Stimulated activated CD4-positive, alpha-beta T cell treated with anti-CD3 and anti-CD28 coated beads, TNF-alpha, amount 100 ng/mL, for 1 hour (primary cell): ENCODE measurements at places on chromosomes 2 and 18.

GRCh38 chr2:200383380-200384110, 77.1 kb downstream of the SPATS2L start:
- DNase-seq = no peak

DNA sequence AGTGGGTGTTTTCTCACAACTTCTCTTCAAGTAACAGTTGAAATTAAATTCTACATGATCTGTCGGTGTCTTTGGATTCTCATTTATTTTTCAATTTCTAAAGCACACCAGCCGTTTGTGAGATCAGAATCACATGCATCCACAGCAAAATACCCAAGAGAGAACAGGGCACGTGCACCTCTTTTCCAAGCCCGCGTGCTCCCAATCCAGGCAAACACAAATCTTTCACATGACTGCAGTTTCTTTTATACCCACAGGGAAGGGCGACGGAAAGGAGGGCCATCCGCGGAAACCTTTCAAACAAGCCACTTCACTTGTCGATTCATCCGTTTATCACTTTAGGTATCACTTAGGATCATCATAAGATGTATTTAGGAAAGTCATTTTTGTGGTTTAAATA, 13.0 kb upstream of the DAPL1 start:
- no peak for DNase-seq

DNA sequence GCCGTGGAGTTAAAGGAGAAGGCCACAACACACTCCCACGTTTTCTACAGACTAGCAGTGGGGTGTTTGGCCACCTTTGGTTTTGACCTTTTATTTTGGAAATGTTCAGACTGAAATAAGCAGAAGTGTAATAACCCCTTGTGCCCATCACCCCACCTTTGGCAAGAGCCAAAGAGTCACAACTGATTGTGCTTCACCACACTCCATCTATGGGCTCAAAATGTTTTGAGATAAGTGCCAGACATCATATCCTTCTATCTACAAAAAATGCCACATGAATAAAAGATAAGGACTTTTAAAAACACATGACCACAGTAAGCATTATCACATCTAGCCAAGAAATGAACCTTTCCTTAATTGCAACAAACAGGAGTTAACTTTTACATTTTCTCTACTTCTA, 9.9 kb upstream of the GPR35 start:
- DNase-seq = no peak

GRCh38 chr2:28293416-28293815, 99.2 kb upstream of the FOSL2 start:
- no peak for DNase-seq

GRCh38 chr18:50071397-50071796, 123.5 kb downstream of the MYO5B start:
- no peak for DNase-seq

GRCh38 chr2:71511776-71512175, 58.4 kb downstream of the DYSF start:
- no peak for DNase-seq

- DNase-seq = no peak
Measured at GRCh38 chr18:48902023-48902855, 48.5 kb downstream of the SMAD7 start.
